ENCODE measurements at places on chromosomes 16 and 17.

DNA sequence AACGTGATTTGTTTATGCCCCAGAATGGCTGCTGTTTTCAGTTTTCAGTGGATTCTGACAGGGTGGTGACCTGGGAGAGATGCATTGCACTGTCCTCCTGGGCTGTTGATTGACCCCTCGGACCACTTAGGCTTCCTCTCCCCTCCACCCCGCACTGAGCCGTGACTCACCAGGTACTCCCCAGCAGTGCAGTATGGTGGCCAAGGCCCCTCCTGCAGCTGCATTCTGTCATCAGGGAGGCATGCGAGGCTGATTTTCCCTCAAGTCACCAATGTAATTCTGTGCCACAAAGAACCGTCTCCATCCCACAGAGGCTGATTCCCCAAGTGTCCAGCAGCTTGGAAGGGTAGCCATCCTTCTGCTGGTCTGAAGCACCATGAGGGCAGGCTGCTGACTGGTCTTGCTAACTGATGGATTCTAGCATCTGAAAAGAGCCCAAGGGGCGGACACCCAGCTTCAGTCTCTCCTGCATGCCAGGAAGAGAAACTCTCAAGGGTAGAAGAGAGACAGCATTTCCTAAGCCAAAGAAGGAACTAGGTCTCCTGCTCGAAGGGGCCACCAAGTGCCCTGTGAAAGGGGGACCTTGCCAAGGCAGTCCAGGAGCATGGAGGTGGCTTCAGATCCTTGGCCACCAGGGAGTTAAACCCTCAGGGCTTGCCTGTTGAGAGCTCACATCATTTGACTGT, 148.1 kb downstream of the SOCS1 start:
- peak; percentile 87 for DNase-seq

- no peak for DNase-seq
Observed at GRCh38 chr16:81925016-81925415, 86.3 kb downstream of the SDR42E1 start.

- DNase-seq, result no peak
Observed at GRCh38 chr16:77344341-77344740, 90.5 kb downstream of the ADAMTS18 start.

- no peak for DNase-seq
Observed at GRCh38 chr17:49015924-49016774, 19.0 kb downstream of the IGF2BP1 start.

DNA sequence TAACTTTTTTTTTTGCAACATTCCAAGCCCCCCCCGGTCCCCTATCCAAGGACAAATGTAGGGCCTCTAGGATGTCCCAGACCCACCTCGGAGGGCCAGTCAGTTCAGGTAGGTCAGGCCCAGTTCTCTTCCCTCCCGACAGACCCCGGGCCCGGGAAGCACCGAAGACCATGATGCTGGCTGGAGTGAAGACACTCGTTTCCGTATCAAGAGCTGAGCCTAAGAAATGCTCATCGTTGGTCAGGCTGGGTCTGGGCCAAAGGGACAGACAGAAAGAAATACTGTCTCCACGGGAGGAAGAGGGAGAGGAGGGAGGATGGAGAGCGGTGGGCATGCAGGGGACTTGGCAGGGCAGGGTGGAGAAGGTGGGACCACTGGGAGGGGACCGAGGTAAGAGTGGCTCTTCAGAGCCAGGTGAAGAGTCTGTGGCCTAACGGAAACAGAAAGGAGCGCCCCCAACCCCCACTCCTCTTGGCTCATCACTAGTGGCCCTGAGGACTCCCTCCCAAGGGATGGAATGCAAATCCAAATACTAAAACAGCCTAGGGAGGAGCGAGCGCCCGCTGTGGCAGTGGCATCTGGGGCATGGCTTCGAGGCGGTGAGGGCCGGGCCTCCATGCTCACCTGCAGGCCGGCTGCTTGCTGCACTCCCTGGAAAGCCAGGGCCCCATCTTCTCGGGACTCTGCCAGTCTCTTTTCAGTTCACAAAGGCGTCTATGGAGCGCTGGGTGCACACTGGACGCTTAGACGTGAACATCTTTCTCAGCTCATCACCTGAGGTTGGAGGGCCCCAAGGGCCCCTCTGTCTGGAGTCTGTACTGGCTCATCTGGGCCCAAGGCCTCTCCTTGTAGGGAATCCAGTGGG, 1.7 kb upstream of the ROGDI start:
- no peak for DNase-seq

GRCh38 chr16:50297301-50298074, 31.1 kb downstream of the ADCY7 start:
- no peak for DNase-seq

DNA sequence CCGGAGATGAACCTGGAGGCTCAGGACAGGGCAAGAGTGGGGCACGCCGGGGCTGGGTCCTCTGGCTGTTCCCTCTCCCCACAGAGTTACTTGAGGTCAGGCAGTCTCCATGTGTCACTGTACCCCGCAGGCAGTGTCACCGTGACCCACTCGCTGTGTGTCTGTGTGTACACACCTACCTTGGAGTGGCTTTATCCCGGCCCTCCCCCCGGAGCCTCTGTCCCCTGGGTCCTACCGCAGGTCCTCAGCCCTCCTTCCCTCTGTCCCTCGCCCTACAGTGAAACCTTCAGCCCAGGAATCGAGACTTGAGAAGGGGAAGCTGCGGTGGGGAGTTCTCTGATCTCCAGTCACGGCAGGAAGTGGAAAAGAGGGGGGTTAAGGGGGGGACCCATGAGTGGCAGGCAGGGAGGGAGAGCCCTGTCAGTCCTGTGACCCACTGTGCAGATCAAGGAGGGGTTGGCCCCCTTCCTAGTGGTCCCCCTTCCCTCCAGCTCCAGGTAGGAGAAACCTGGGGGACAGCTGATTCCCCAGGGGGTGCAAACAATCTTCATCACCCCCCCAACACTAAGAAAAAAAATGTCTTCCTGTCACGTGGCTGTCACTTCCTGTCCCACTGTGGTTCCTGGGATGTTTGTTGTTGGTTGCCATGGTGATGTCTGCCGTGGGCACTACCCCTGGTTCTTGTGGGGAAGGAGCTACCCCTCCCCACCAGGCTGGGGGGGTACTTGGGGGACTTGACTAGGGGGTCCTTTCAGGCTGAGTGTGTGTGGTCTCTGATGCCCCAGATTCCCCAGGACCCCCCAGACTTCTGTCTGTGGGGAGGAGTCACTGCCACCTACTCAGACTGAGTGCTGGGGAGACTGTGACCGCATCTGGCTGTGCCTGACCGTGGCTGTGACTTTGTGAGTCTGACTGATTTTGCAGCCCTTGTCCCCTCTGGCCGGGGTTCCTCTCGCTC, 13.7 kb downstream of the RARA start:
- peak; percentile 92 for DNase-seq

Measured in EH (cell line).